ENCODE measurements at places on chromosomes 16 and 17.
A peak's percentile ranks its signal among the peaks of the same experiment; 100 is the strongest.

DNA sequence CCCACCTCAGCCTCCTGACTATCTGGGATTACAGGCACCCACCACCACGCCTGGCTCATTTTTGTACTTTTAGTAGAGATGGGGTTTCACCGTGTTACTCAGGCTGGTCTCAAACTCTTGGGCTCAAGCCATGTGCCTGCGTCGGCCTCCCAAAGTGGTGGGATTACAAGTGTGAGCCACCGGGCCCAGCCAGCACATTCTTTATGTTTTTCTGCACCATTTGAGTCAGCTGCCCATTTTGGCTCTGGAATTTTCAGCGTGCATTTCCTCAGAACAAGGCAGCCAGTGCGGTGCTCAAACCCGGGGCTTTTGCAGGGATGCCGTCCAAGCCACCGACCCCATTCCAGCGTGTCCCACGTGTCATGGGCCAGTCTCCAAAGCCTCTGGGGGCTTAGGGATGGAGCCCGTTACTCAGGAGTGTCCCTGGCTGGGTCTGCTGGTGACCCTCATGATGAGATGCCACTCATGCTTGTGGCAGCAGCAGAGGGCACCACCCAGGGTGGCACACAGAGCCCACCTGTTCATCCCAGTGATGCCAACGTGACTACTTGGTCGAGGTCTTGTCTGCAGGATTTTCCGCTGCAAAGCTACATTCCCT lies 3.7 kb upstream of the RAB40C start:
- DNase-seq = no peak

GRCh38 chr17:41982026-41982760 lies 15.6 kb downstream of the CNP start:
- no peak for DNase-seq

DNA sequence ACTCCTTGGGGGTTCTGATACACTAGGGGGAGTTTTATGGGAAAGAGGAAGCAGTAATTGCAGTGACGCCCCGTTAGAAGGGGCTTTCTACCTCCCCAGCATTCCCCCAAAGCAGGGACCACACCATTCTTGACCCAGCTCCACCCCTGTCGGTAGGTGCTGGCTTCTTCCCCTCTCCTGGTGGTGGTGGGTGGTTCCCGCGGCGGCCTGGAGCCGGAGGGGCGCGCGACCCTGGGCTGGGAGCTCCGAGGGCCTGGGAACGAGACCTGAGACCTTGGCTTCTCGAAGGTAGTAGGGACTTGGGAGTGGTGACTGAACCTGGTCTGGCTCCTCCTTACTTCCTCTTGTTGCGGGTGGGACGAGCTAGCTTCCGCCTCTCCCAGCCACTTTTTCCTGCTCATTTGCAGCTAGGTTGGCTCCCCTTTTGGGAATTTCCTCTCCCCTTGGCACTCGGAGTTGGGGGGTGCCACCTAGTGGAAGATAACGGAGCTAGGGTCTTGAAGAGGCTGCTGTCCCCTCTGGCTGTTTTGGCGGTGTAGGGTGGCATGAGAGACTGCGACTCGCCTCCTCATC lies 438 bp downstream of the GRN start:
- DNase-seq = peak; percentile 69

GRCh38 chr17:76645481-76645880 lies 1.9 kb upstream of the ST6GALNAC1 start:
- DNase-seq = no peak

DNA sequence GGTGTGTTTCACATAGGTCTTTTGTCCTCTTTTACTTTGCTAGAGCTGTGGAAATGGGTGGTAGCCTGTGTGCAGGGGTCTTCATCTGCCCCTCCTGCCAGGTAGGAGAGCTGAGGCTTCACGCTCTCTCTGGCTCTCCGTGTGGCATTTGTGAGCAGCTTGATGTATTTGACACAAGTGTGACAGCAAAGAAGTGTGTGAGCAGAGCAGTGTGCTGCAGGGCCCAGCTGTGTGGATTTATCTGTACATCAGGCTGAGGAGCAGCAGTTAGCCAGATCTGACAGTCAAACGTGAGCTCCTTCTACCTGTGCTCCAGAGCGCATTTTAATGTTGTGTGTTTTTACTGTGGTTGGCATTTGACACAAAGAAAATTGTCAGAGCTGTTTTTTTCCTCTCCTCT lies 101.8 kb downstream of the FTO start:
- no peak for DNase-seq

DNA sequence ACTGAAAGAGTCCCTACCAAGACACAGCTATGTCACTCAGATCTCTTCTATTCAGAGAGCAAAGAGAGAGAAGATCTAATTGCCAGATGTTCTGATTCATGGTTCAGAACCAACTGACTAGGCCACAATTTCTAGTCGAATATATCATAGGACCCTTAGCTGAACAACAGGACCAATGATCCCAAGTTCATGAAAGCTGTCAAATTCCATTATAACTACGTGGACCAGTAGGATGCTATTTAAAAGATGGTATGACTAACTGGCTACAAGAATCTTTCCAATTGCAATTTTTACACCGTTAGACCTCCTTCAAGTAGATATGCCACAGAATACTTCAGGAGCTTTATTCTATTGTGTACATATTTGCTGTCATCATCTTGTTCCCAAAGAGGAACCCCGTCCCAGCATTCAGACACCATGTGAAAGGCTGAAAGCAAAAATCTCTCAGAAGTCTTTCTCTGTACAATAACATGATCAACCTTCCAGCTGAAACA lies 26.0 kb downstream of the DCUN1D3 start:
- DNase-seq = no peak

All from mucosa of descending colon (tissue), 3 donors.